ENCODE measurements at places on chromosomes 6 and 20. TPM values are rescaled to one million over a fixed set of nuclear protein-coding genes. Genes with fewer than 3 reads are reported as not detected.

TRAPPC3L gene
- polyA plus RNA-seq, result not detected

WFDC10B gene
- not detected for polyA plus RNA-seq

CCN2 gene
- not detected for polyA plus RNA-seq

SDC4 gene
- polyA plus RNA-seq, result not detected

XKR7 gene
- not detected for polyA plus RNA-seq

TEAD3 gene
- polyA plus RNA-seq, result 0.16 TPM

ANKRD6 gene
- 2.1 TPM for polyA plus RNA-seq

CASS4 gene
- polyA plus RNA-seq, result 5.5 TPM

TP53RK gene
- 15.2 TPM for polyA plus RNA-seq

SPINT3 gene
- polyA plus RNA-seq, result not detected

All from naive thymus-derived CD8-positive, alpha-beta T cell (primary cell).